Hypothalamus (tissue), 51 donors: ENCODE measurements at places on chromosomes 7 and 10.

DNA sequence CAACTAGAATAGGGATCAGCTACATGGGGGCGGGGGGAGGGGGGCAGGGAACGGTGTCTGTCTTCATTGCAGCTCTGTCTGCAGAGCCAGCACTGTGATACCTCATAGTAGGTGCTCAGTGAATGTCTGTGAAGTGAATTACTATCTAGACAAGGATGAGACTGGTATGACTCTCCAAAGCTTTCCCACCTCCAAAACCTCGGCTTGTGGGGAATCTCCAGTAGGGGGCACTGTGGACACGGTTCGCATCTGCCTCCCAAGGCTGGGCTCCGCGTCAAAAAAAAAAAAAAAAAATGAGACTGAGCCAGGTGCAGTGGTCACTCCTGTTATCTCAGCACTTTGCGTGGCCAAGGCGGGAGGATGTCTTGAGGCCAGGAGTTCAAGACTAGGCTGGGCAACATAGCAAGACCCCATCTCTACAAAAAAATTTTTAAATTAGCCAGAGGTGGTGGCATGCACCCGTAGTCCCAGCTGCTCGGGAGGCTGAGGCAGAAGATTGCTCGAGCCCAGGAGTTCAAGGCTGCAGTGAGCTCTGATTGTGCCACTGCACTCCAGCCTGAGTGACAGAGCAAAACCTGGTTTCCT, 9.6 kb downstream of the TRIM56 start:
- peak; percentile 17 for DNase-seq

DNA sequence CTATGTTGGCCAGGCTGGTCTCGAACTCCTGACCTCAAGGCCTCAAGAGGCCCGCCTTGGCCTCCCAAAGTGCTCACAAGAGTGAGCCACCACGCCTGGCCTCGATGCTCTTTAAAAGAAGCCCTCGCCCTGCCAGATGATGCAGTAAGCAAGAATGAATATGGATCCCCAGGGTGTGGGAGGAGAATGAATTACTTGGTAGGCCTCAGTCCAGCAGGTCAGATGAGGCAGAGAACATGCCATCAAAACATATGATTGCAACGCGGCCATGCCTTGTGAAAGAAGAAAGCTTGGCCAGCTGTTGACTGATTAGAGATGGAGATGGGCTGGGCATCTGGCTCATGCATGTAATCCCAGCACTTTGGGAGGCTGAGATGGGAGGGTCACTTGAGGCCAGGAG, 68.7 kb downstream of the CAMK1D start:
- DNase-seq, result no peak

GRCh38 chr7:72078856-72079255, 333.3 kb downstream of the CALN1 start:
- DNase-seq, result no peak

DNA sequence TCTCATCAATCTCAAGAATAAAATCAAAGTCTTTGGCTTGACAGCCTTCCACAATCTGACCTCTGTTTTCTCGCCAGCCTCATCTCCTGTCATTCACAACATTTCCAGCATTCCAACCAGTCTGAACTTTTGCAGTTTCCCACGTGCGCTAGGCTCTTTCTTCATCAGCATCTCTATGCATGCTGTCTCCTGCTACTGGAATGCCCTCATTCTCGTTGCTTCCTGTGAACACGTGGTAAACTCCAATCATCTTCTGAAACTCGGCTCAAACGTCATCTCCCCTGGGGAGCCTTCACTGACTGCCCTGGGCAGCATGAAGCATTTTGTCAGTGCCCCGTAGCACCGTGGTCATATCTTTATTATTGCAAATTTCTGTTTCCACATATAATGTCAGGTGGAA, 12.2 kb upstream of the RSBN1L start:
- no peak for DNase-seq

- no peak for DNase-seq
Observed at GRCh38 chr10:122503886-122504609, 42.7 kb downstream of the HTRA1 start.

DNA sequence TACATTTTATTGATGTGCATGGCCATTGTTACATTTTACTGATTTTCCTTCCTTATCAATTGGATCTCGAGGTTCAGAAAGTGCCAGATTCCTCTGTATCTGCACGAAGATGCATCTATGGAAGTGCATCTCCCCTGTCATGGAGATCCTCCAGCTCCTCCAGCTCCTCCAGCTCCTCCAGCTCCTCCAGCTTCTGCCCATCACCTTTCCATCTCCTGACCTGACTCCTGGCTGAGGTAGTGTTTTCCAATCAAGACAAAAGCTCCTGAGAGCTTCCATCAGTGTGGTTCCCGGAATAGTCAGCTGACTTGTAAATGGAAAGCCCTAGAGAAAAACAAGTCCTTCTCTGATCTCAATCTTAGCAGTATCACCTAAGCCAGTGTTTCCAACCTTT, 90.8 kb upstream of the KLF6 start:
- no peak for DNase-seq

GRCh38 chr7:39624442-39624807, 1.1 kb downstream of the RALA start:
- no peak for DNase-seq

DNA sequence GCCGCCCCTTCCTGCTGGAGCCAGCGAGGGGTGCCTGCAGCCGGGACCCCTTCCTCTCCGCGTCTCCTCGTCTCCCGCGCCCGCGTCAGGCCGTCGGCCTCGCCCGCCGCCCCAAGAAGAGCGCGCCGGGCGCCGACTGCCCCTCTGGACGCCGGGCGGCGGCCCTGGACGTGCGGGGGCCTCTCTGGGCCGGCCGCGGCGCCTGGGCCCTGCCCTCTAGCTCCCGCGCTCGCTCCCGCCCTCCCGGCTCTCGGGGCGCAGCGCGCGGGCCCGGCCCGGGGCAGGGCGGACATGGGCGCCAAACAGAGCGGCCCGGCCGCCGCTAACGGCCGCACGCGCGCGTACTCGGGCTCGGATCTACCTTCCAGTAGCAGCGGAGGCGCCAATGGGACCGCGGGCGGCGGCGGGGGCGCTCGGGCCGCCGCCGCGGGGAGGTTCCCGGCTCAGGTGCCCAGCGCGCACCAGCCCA, 704 bp downstream of the ZNRF2 start:
- peak; percentile 46 for DNase-seq

- DNase-seq, result no peak
Observed at GRCh38 chr10:16993186-16993585, 136.4 kb downstream of the CUBN start.

GRCh38 chr7:30263090-30263710, 21.2 kb upstream of the ZNRF2 start:
- DNase-seq, result no peak

DNA sequence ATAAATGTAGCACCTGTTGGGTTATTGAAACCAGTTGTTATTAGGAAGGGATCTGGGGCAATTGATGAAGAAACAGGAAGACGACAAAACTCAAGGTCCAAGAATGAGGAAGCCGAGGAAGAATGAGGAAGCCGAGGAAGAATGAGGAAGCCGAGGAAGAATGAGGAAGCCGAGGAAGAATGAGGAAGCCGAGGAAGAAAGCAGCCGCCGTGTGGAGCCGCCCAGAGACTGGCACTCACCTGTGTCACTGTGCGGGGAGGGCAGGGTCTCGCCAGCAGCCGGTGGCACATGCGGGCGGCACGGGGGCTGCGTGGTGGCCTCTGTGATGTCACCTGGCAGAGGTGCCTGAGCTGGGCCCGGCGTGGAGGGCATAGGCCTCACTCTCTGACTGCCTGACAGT, 71.1 kb upstream of the CFAP46 start:
- no peak for DNase-seq

GRCh38 chr7:121012919-121013318, 24.4 kb downstream of the CPED1 start:
- no peak for DNase-seq

- DNase-seq, result no peak
Observed at GRCh38 chr7:24050991-24051560, 232.9 kb upstream of the NPY start.

GRCh38 chr10:62098278-62099121, 170.1 kb downstream of the RTKN2 start:
- no peak for DNase-seq

- DNase-seq, result no peak
Observed at GRCh38 chr7:114341648-114342047, 73.0 kb upstream of the FOXP2 start.

- DNase-seq, result no peak
Observed at GRCh38 chr10:129517680-129518057, 50.6 kb downstream of the MGMT start.

DNA sequence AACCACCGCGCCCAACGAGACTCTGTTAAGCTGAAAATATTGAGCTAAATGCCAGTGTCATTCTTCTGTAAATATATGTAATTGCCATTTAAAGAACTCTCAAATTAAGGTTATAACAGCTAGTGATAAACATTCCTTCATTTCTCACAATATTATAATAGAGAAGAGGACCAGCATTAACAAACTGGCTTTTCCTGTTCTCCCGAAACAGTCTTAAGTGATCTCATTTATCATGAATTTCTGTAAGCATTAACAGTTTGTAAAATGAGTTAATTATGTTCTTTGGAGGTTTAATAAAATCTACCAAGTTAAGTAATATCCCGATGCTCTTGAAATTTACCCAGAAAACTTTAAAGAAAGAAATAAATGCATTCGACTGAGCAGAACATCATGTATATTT, 352.8 kb downstream of the KCNMA1 start:
- DNase-seq, result no peak

GRCh38 chr10:127415116-127415515, 134.0 kb upstream of the NPS start:
- no peak for DNase-seq

DNA sequence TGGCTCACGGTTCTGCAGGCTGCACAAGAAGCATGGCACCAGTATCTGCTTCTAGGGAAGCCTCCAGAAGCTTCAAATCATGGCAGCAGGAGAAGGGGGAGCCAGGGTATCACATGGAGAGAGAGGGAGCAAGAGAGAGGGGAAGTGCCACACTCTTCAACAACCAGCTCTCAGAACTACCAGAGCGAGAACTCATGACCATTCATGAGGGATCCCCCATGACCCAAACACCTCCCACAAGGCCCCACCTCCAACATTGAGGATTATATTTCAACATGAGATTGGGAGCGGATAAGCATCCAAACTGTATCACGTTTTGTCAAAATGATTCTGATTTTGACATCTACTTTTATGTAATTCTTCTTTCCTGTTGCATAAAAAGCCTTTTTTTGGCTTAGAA, 38.5 kb downstream of the CREM start:
- DNase-seq, result no peak

DNA sequence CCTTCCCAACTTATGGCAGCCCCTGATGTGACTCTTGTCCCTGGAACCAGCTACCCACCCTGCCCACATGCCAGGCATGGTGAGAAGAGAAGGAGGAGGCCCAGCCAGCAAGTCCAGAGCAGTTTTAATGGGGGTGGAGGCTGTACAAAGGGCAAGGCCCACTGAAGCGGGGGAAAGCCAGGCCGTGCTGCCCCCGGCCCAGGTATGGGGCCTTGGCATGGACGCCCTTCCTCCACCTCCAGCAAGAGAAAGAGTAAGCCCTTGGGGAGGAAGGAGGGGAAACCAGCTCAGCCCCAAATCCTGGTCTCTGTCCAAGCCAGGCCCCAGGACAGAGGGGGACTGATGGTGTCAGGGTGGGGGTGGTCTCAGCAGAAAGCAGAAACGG, 7.0 kb downstream of the NFKB2 start:
- DNase-seq, result no peak

- DNase-seq, result no peak
Observed at GRCh38 chr10:110686047-110686446, 41.9 kb downstream of the RBM20 start.

- DNase-seq, result no peak
Observed at GRCh38 chr7:158369290-158369689, 218.3 kb downstream of the PTPRN2 start.

DNA sequence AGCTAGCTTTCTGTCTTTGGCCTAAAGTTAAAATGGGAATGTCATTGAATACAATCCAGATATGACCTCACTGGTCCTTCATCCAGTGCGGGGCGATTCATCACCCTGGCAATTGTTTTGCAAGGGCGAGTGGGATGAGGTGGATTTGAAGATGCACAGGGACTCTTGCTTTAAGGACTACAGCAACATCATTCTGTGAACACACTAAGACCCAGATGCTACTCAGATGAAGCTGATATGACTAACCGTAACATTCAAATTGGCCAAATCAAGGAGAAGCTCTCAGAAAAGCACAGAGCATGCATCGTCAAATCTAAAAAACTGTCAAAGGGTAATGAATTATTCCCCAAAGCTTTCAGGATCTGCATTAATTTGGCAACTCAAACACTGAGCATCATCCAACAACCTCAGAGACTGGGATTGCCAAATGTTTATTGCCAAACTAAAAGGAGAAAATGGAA, 12.8 kb downstream of the CPA1 start:
- no peak for DNase-seq

- no peak for DNase-seq
Observed at GRCh38 chr7:34902182-34902581, 135.1 kb downstream of the DPY19L1 start.

- DNase-seq, result no peak
Observed at GRCh38 chr10:124105594-124105993, 12.2 kb upstream of the CHST15 start.

GRCh38 chr7:107528461-107528860, 35.3 kb downstream of the COG5 start:
- DNase-seq, result no peak

- DNase-seq, result no peak
Observed at GRCh38 chr10:103543617-103544525, 50.4 kb downstream of the NEURL1 start.

GRCh38 chr7:17495655-17496394, 197.4 kb downstream of the AHR start:
- no peak for DNase-seq

DNA sequence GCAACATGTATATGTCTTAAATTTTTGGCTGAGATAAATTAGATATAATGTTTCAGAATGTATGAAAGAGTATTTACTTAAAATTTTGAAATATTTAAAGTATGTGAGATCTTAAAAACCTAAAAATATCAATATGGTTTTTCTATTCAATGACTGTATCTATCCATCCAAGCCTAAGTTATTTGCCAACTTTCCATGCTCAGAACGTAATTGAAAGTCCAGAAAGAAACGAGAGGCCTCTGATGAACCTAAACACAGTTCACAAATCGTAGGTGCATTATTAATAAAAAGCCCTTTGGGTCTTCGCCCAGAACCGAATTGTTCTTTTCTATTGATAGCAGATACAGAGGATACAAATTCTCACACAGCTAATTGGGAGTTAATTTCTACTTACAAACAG, 6.5 kb downstream of the SVIL start:
- no peak for DNase-seq

- no peak for DNase-seq
Observed at GRCh38 chr7:45623157-45623556, 49.0 kb downstream of the ADCY1 start.

DNA sequence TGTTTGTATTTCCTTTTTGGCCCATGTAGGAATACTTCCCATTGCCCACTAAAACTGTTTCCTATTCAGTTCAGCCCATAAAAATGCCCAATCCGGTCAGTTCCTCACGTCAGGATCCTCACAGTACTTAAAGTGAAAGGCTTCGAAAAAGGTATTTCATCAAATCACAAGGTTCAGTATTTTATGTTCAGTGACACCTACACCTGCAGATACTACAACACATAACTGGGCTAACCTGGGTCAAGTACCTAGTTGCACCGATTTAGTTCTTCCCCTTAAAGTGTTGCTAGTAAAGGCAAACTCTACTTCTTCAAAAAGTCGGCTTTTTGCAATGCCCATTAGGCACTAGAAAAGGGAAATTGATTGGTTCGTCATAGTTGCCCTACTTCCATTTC, 1.1 kb downstream of the SNX13 start:
- DNase-seq, result no peak

GRCh38 chr7:137878333-137878961, 31.7 kb upstream of the DGKI start:
- no peak for DNase-seq
